ENCODE measurements at places on chromosomes 6 and 20.

GRCh38 chr6:91387290-91388059, 800.6 kb upstream of the MAP3K7 start:
- no peak for DNase-seq

- DNase-seq, result no peak
These were observed 87.4 kb downstream of the GJA1 start for GRCh38 chr6:121522771-121523386.

- DNase-seq, result no peak
These were observed 757 bp upstream of the SAMD3 start for GRCh38 chr6:130223508-130223907.

GRCh38 chr6:163958646-163959045, 544.1 kb downstream of the QKI start:
- DNase-seq, result no peak

GRCh38 chr20:50048420-50049166, 64.4 kb downstream of the UBE2V1 start:
- DNase-seq, result no peak

- no peak for DNase-seq
These were observed 213.9 kb upstream of the STXBP5 start for GRCh38 chr6:146990284-146990683.

DNA sequence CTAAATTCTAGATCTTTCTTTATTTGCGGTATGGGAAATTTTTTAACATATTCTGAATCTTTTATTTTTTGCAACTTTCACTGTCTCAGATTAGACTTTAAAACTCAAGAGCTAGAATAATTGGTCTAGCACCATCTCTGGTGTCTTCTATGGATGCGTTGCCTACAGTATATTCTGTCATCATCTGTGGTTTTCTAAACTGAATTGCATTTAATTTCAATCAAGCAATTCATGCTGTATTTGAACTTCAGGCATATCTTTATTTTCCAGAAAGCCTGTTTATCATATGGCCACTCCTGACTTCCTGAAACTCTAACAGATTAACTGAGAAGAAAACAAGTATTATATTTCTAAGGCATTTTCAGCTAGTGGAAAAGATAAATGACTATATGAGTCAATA, 281.6 kb downstream of the PLCB1 start:
- no peak for DNase-seq

DNA sequence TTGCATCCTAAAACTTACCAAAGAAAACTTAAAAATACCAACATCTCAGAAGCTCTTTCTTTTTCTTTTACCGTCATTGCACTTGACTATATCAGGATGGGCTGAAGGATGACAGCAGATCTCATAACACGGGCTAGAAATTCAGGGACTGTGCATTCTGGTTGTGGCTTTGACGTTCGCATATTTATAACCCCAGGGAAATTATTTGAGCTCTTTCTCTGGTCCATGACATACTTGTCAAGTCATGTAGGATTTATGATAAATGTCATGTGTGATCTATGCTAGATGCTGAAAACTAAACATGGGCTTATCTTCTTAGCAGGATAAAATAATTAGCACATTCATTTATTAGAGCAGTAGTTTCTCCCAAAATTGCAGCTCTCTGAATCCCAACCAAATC, 74.4 kb upstream of the SAMD5 start:
- DNase-seq, result no peak

- DNase-seq, result no peak
These were observed 2.6 kb downstream of the SRSF6 start for GRCh38 chr20:43460172-43460829.

- DNase-seq, result no peak
These were observed 641 bp downstream of the TEAD3 start for GRCh38 chr6:35496036-35496840.

GRCh38 chr20:39214828-39215227, 252.7 kb downstream of the DHX35 start:
- no peak for DNase-seq

GRCh38 chr6:3665608-3666007, 85.9 kb downstream of the PXDC1 start:
- DNase-seq, result no peak

GRCh38 chr6:90003941-90004340, 109.7 kb downstream of the GJA10 start:
- DNase-seq, result no peak

- DNase-seq, result no peak
These were observed 114.8 kb downstream of the TBXT start for GRCh38 chr6:166052837-166053236.

- DNase-seq, result no peak
These were observed 796 bp upstream of the RREB1 start for GRCh38 chr6:7106752-7107577.

- no peak for DNase-seq
These were observed 61.4 kb upstream of the GPR6 start for GRCh38 chr6:109916759-109917158.

GRCh38 chr6:33091957-33092356, 16.2 kb downstream of the HLA-DPB1 start:
- DNase-seq, result no peak

GRCh38 chr6:40000964-40001515, 66.8 kb upstream of the MOCS1 start:
- no peak for DNase-seq

DNA sequence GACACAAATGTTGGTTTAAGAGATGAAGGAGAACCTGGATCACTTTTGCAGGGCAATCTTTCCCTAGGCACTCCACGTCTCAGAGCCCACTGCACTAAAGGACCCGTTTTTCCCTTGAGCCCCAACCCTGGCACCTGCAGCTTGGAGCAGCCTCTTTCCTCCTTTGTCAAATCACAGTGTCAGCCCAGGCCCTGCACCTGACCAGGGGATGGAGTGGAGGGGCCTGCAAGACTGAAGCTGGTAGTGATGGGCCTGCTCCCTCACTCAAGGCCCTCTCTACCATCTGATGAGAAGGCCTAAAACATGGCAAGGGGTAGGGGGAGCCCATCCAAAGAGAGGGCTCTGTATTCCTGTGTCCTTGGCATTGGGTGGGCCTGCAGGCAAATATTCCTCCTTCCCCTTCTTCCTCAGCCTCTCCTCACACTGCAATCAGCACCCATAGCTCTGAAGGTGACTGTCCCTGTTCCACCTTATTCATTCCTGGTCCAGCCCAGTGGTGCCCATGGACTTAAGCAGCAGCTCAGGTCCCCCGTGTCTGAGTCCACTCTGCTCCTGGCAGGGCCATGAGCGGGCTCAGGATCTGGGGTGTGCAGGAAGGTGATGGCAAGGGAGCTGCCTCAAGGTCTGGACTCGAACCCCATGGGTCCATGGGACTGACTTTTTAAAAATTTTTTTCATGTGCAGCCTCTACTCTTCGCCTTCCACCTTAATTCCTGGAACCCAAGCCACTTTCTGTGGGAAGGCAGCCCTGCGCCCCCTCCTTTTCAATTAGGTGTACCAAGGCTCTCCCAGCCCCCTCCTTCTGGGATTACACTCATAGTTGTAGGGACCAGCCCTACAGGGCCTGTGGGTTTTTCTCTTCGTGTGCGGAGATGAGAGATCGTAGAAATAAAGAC, 6.7 kb downstream of the RAET1G start:
- no peak for DNase-seq

- no peak for DNase-seq
These were observed 10.6 kb upstream of the WFDC8 start for GRCh38 chr20:45589725-45590124.

- no peak for DNase-seq
These were observed 5.7 kb downstream of the GTSF1L start for GRCh38 chr20:43721097-43721428.

GRCh38 chr20:34600892-34601653, 42.6 kb downstream of the MAP1LC3A start:
- DNase-seq, result no peak

DNA sequence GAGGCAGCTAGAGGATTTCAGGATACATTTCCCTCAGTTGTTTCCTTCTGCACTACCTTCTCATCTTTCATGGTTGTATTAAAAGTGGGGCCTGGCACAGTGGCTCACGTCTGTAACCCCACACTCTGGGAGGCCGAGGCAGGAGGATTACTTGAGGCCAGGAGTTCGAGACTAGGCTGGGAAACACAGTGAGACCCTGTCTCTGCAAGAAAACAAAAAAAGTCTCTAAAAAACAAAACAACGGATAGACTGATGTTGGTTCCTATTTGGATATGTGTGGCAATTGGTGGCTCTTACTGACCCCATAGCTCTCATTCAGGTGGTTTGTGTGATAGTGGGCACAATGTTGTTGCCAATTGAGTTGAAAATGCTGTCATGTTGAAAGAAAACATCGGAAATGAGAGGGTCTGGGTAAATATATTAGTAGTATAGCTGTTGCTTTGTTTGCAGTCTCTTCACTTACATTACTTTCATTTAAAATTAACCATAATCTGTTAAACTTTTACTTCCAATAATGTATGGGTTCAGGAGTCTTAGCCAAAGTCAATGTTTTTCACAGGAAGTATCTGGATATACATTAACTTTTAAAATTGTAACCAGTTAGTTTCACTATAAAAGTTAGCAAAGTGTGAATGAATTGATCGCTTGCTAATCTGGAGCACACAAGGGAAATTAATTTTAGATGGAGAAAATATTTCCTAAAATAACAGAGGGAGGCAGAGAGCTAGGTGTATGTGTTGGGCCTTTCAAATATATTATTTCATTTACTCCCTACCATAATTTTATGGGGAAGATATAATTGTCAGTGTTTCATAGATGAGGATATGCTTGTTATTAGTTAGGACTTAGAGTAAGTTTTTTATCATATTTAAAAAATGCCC, 31.1 kb downstream of the UTRN start:
- no peak for DNase-seq

DNA sequence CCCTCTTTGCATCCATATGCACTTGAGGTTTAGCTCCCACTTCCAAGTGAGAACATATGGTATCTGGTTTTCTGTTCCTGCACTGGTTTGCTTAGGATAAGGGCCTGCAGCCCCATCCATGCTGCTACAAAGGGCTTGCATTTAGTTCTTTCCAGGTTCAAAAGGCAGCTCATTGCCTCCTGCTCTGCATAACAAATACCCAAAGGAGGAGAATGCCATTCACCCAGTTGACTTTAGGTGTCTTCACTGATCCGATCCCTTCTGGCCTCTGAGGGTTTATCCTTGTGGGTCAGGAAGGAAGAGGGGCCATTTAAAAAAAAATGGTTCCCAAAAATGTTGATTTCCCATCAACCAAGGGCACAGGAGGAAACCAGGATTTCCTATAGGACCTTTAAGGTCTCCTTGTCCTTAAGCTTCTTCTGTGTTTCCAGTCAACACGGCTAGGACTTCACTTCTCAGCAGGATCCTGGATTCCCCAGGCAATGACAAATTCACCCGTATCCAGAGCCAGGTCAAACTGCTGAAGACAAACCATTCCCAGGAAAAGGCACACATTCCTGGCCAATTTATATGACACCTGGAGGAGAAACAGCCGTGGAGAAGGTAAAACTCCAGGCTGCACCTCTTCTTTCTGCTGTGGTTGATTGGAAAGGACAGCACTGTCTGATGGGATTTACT, 447.7 kb upstream of the CDH4 start:
- DNase-seq, result no peak

- DNase-seq, result no peak
These were observed 228.4 kb upstream of the JAG1 start for GRCh38 chr20:10902174-10902573.

- DNase-seq, result no peak
These were observed 1.7 kb downstream of the HSP90AB1 start for GRCh38 chr6:44248579-44248978.

- DNase-seq, result no peak
These were observed 8.2 kb downstream of the ASXL1 start for GRCh38 chr20:32366380-32366779.

DNA sequence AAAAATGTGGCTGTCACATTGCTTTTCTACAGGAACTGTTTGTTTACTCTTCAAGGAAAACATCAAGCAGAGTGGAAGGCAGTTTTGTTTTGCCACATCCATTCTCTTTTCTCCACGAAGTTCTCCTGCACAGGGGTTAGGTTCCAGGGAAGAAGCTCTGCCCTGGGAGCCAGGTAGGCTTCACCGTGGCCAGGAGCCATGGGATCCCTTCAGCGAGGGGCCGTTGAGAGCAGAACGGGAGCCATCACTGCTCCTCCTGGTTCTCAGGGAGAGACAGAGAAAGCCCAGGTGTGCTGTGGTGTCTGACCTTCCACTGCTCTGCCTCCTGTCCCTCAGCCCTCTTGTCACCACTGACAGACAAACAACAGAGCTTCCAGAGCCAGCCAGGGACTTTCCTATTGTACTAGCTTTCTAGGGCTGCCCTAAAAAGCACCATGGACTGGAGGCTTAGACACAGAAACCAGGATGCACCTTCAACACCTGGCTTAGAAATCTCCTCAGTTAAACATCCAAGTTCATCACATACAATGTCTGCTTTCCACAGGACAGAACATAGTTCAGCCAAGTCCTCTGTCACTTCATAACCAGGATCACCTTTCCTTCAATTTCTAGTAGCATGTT, 75.6 kb upstream of the SLC22A23 start:
- no peak for DNase-seq

DNA sequence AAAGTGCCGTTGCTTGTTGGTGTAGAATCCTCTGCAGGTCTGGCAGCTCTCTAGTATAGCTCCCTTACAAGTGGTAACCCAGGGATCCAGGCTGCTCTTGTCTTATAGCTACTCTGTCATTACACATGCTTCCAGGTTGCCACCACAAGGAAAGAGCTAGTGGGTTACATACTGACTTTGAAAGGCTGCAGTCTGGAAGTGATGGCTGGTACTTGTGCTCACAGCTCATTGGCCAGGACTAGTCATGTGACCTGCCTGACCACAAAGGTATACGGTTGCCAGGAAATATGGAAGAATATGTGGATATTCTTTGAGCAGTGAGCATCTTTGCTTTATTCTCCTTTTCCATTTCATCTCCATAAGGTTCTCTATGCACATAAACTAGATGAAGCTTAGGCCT, 46.0 kb downstream of the RREB1 start:
- DNase-seq, result no peak

DNA sequence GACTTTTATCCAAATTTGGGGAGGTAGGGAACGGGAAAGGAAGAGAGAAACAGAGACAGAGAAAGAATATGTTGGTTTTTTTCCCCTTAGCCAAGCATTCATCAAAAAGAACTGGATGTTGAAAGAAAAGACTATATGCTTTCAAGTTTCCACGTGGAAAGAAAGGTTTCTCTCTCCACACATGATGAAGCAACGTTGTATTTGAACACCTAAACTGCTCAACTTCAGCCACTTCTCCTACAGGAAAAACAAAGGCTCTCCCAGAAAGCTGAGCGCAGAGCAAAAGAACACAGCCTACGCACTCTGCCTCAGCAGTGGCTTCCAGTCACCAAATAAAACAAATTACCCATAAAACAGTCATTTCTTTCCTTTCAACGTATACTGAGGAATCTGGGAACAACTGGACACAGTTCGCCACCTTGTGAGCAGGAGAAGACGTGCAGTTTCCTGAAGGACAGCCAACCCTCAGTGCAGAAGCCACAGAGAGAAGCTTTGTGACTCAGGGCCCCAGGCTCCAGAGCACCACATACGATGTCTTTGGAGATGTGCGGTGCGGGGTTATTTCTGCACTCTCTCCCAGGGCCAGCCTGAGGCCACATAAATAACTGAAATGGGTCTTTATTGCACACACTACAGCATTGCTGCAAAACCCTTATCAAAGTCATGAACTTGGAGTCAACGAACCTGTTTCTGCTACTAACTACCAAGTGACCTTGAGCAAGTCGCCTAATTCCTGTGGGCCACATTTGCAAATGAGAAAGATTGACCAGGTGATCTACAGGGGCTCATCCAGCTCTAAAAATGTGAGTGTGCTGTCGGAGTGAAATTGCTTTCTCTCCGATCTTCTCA, 10.1 kb downstream of the IL17F start:
- DNase-seq, result no peak

- no peak for DNase-seq
These were observed 261.5 kb downstream of the TAF4 start for GRCh38 chr20:61803915-61804751.

Measured in cortex of kidney (tissue), 1 donor.